ENCODE measurements at places on chromosomes 6 and 20. TPM values are rescaled to one million over a fixed set of nuclear protein-coding genes. Genes with fewer than 3 reads are reported as not detected.

DNA sequence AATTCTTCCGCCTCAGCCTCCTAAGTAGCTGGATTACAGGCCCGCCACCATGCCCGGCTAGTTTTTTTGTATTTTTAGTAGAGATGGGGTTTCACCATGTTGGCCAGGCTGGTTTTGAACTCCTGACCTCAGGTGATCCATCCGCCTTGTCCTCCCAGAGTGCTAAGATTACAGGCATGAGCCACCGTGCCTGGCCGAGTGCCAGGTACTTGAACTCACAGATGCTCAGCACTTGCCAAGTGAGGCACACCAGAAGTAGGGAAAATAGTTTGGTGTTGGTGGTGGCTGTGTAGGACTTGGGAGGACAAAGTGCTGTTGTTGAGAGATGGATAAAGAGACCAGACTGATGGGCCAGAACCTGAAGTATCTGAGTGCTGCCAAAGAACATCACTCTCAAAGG is 40.0 kb upstream of the MBOAT1 start:
- no peaks in the 10 kb centered on the region for H3K36me3 ChIP-seq
- H3K27ac ChIP-seq, result no peak overlapping the region
- no peak overlapping the region for H3K4me3 ChIP-seq
- H3K27me3 ChIP-seq, result peaks cover 1% of the 10 kb centered on the region
- no peak for DNase-seq
- H3K4me1 ChIP-seq, result no peaks in the 10 kb centered on the region

GRCh38 chr20:6533351-6533750 is 234.1 kb upstream of the BMP2 start:
- no peak for DNase-seq
- no peaks in the 10 kb centered on the region for H3K36me3 ChIP-seq
- no peak overlapping the region for H3K4me3 ChIP-seq
- no peaks in the 10 kb centered on the region for H3K4me1 ChIP-seq
- no peak overlapping the region for H3K27ac ChIP-seq
- no peaks in the 10 kb centered on the region for H3K27me3 ChIP-seq

GRCh38 chr20:13684566-13685222 is 46.0 kb upstream of the TASP1 start:
- peaks cover 4% of the 10 kb centered on the region for H3K4me1 ChIP-seq
- no peak for DNase-seq
- H3K36me3 ChIP-seq, result no peaks in the 10 kb centered on the region
- H3K27ac ChIP-seq, result no peak overlapping the region

- H3K4me3 ChIP-seq, result no peak overlapping the region
- peaks cover 23% of the 10 kb centered on the region for H3K4me1 ChIP-seq
- H3K36me3 ChIP-seq, result no peaks in the 10 kb centered on the region
- peaks cover 6% of the 10 kb centered on the region for H3K27me3 ChIP-seq
- no peak for DNase-seq
These were observed 28.4 kb upstream of the BTN3A2 start for GRCh38 chr6:26336355-26337198.

E2F1 gene
- 71.2 TPM for total RNA-seq

GRCh38 chr6:160156842-160157241 is 35.2 kb downstream of the SLC22A1 start:
- H3K27me3 ChIP-seq, result no peaks in the 10 kb centered on the region
- no peak for DNase-seq
- peaks cover 6% of the 10 kb centered on the region for H3K36me3 ChIP-seq

- H3K4me1 ChIP-seq, result no peaks in the 10 kb centered on the region
- peaks cover 4% of the 10 kb centered on the region for H3K27me3 ChIP-seq
- H3K36me3 ChIP-seq, result no peaks in the 10 kb centered on the region
These were observed 32.7 kb upstream of the TUBB2A start for GRCh38 chr6:3190056-3190455.

THBS2 gene
- not detected for total RNA-seq

GRCh38 chr20:32993496-32994050 is 10.7 kb downstream of the SUN5 start:
- H3K4me1 ChIP-seq, result peaks cover 35% of the 10 kb centered on the region
- no peak overlapping the region for H3K4me3 ChIP-seq
- H3K36me3 ChIP-seq, result peaks cover 3% of the 10 kb centered on the region

TBX18 gene
- not detected for total RNA-seq

GRCh38 chr6:27141529-27142015 is 105.9 kb upstream of the PRSS16 start:
- H3K27ac ChIP-seq, result peak overlapping the region; percentile 54
- peaks cover 32% of the 10 kb centered on the region for H3K4me1 ChIP-seq
- peak overlapping the region; percentile 95 for H3K4me3 ChIP-seq
- H3K36me3 ChIP-seq, result peaks cover 13% of the 10 kb centered on the region
- no peak for DNase-seq

All from activated CD8-positive, alpha-beta T cell treated with anti-CD3 and anti-CD28 coated beads for 36 hours (primary cell).